ENCODE measurements at places on chromosomes 11 and 22.

DNA sequence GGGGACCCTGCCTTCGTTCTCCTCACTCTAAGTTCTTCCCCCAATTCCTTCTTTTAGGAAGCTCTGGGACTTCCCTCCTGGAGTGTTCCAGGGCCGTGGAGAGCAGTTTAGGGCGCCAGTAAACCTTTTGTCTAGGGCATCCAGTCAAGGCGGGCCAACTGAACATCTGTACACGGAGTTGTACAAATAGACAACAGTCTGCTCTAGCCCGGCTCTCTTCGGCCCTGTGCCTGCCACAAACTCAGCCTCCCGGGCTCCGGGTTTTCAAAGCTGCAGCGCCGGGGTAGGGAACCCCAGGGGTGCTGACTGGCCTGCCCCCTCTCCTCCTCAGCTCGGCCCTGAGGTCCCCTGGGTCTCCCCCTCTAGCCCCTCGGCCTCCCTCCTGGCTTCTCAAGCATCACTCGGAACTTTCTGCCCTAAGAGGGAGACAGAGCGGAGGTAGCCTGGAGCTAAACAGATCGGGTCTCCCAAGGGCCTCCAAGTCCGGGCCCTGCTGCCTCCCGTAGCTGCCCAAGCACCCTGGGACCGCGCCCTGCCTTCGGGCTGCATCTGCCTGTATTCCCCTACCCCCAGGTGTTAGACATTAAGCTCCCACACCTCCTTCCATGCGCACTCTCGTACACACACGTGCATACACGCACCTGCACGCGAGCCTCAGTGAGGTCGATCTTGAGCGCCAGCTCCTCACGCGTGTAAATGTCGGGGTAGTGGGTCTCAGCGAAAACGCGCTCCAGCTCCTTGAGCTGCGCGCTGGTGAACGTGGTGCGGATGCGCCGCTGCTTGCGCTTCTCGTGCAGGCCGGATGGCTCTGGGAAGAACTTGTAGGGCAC lies 3.3 kb downstream of the PHOX2A start:
- DNase-seq, result no peak

DNA sequence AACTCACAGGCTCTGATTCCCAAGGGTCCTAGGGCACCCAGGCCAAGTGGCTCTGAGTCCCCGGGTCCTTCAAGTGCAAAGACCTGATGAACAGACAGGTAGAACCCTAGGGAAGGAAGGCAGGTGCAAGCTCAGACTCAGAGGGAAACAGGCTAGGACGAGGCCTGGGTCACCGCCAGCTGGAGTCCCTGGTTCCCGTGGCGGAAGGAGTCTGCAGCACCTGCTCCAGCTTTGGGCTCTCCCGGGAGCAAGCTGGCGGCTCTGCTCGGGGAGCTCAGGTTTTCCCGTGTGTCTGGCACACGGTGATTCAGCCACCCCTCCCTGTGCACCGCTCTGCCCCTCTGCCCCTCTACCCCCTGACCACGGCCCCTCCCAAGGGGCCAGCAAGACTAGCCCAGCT lies 59.8 kb downstream of the WNT7B start:
- peak; percentile 65 for DNase-seq

DNA sequence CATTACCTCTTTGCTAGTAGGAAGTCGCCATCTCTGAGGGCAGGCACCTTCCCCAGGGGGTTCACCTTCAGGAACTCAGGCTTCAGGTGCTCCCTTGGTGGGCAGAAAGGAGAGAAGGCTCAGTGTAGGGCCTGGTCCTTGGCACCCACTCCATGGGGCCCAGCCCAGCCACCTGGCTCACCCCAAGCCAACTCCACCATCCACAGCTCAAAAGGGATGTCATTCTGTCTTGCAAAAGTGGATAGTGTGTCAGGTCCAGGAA lies 2.7 kb upstream of the GSTT4 start:
- no peak for DNase-seq

DNA sequence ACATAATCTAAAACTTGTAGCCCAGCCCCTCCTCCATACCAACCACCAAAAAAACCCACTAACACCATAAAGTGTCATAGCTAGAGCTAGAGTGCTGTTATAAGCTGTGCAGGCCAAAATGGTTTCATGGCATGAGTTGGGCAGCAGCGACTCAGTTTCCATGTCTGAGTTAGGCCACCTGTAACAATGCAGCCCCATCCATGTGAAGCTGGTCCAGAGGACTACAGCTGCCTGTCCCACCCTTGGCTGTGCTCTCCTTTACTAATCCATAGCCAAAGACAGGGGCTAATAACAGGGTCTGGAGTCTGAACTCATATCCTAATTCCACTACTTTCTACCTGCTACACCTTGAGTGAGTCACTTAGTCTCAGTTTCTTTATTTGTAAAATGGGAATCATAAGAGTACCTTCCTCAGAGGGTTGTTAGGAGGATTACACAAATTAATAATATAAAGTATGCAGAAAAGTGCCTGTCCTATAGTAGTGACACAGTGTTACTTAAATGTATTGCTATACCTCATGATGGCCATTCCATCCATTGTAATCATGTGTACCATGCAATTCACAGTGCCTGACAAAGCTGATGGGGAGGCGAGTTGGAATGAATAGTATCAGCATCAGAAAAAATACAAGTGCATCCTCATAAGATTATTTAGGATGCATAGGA lies 20.6 kb downstream of the KCNQ1OT1 start:
- DNase-seq, result no peak

- peak; percentile 79 for DNase-seq
Measured at GRCh38 chr22:20885557-20886323, 26.9 kb downstream of the SNAP29 start.

DNA sequence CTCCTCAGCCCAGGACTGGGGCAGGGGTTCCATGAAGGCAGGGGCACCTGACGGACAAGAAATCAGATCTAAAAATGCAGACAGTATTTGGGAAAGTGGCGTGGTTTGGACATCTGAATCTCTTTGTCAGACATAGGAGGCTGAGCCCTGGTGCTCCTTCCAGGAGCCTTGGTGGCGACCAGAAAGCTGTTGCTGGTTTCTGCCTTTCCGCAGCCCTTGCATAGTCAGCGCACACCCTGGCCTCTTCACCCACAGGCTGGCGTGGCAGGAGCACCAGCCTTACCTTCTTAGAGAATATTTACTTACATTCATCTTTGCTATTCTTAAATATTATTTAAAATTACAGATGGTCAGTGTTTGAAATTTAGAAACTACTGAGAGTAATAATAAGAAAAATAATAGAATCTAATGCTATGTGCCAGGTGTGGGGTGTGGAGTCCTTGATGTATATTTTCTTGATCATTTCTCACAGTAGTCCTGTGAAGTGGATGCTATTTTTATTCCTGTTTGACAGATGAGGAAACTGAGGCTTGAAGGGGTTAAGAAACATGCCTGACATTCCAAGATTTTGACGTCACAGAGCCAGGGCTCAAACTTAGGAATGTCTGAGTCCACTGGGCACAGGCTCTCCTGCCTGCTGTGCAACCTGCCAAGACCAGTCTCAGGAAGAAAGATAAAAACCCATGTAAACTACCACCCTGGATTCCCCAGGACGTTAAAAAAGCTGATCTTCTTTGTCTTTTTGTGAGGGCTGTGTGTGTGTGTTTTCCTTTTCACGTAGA lies 51.6 kb downstream of the TBC1D22A start:
- no peak for DNase-seq

DNA sequence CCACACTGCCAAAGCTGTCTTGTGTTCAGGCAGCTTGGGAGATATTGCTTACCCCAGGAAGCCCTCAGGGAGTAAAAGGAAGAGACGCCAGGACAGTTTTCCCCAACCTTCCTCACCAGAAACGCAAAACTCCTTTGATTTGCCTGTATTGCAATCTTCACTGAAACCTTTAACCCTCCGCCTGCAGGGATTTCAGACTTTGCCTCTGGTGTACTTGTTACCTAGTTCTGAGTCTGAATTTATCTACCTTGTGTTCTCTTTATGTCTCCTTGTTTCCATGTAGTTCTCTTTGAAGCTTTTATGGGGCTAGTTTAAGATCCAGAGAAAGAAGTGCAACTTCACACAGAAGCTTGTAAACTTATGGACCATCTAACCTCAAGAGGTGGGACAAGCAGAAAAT lies 154.2 kb downstream of the DSCAML1 start:
- DNase-seq, result no peak

GRCh38 chr11:68751331-68751856 lies at the start of gene TESMIN:
Gene TESMIN (minus strand): TSS chr11:68751520. CDS start chr11:68750660, 860 bp downstream.
- peak; percentile 98 for DNase-seq

- DNase-seq, result no peak
Measured at GRCh38 chr22:41498303-41498835, 29.5 kb downstream of the ACO2 start.

DNA sequence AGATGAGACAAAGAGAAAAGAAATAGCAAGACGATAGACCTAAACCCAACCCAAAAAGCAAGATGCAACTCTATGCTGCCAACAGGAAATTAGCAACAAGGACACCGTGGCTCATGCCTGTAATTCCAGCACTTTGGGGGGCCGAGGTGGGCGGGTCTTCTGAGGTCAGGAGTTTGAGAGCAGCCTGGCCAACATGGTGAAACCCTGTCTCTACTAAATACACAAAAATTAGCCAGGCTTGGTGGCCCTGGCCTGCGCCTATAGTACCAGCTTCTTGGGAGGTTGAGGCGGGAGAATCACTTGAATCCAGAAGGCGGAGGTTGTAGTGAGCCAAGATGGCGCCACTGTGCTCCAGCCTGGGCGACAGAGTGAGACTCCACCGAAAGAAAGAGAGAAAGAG lies 24.3 kb upstream of the IL10RA start:
- no peak for DNase-seq

DNA sequence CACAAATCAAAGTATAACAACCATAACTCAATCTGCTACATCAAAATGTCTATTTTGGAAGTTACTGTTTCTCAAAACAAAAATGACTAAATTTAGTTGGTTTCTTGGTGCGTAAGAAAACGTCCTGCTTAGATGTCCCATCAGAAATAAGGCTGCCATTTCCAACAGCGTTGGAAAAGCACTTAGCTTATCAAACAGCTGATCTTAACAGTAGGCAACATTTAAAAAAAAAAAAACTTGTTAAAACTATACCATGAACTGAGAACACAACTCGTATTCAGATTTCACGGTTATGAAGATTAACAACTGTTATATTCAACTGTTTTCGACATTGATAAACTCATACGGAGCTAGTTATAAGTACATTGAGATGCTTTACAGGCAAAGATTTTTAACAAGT lies 2.4 kb downstream of the CEP57 start:
- DNase-seq, result no peak

GRCh38 chr11:69382131-69383128 lies 88.5 kb downstream of the MYEOV start:
- DNase-seq, result no peak

- DNase-seq, result no peak
Measured at GRCh38 chr11:47351156-47352126, 1.1 kb downstream of the MYBPC3 start.

GRCh38 chr22:41801147-41801819 lies 804 bp downstream of the CCDC134 start:
- DNase-seq, result no peak

GRCh38 chr11:60211206-60211605 lies 28.3 kb upstream of the MS4A6A start:
- no peak for DNase-seq

GRCh38 chr11:6642957-6643356 lies 12.7 kb downstream of the DCHS1 start:
- no peak for DNase-seq

- no peak for DNase-seq
Measured at GRCh38 chr11:122214567-122214966, 98.6 kb upstream of the BLID start.

DNA sequence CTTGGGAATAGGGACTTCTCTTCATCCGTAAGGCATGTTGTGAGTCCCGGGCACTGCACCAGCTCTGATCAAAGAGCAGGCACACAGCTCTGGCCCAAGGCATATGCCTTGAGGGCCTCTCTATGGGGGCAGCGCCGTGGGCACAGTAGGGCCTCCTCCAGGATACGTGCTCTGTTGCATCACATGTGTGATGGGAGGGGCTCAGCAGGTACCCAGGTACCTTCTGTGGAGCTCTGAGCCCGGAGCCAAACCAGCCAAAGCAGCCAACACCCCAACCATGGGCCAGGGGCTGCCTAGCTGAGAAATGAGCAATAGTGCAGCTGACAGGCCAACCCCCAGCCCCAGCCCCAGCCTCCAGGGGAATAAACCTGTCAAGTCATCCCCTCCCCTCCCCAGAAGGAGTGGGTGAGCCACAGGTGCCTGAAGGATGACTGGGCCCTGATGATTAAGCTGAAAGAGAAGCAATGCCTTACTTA lies 79.7 kb upstream of the SHISAL1 start:
- no peak for DNase-seq

- DNase-seq, result no peak
Measured at GRCh38 chr22:42945027-42945426, 69.9 kb downstream of the PACSIN2 start.

DNA sequence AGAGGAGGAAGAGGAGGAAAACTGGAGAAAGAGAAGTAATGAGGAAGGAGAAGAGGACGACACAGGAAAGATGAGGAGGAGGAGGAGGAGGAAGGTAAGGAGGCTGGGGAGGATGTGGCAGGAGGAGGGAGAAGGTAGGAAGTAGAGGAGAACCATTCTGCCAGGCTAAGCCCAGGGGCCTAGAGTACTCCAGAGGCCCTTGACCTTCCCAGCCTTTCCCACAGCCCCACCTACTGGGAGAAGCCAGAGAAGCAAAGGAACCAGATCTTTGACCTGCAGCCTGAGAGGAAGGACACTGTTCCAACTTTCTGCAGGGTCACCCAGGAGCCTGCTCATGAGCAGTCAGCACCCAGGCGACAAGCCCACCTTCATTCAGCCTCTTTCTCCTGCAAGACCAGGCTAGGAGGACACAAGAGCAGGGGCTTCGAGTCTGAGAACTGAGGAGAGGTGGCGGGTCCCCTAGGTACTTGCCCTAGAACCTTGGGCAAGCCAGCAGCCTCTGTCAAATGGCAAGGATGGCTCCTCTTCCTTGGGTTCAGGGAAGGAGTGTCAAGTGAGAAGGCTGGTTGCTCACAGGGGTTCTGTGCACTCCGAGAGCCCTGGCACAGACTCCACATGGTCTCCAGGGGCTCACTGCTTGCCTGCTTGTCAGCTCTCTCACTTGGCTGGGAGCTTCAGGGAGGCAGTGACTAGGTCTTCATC lies 27.9 kb upstream of the OAF start:
- DNase-seq, result peak; percentile 83

- no peak for DNase-seq
Measured at GRCh38 chr11:15291885-15292284, 177.2 kb downstream of the INSC start.

DNA sequence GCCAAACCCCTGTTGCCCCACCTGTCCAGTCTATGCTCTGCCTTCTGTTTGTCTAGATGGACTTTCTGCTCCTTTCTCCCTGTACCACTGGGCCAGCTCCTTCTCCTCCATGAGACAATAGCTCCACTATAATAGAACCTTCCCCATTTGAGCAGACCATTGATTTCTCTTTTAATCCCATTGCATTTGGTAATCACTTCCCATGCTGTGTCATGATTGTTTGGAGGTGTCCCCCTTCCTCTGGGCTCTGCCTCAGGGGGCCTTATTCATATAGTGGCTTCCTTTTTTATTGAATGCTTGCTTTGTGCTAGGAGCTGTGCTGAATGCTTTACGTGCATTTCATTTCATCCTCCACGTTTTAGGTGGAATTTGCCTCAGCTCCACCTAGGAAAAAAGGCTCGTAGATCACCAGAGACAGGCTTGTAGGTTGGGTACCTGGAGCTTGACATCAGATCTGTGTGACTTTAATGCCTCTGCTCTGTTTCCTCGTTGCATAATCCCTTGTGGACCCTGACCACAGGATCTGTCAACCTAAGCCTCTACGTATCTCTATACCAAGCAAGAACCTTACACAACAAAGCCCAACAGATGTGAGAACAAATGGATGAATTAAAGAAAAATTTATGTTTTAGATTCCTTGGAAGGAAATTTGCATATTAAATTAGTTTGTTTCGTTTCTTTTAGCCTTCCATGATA lies 106.2 kb upstream of the RASSF10 start:
- DNase-seq, result no peak

- DNase-seq, result no peak
Measured at GRCh38 chr11:43835104-43835503, 45.5 kb upstream of the ALKBH3 start.

GRCh38 chr22:40422558-40423309 lies 52.3 kb downstream of the SGSM3 start:
- DNase-seq, result no peak
